CD8-positive, alpha-beta T cell (primary cell): ENCODE measurements at places on chromosomes 12 and 14.

GRCh38 chr14:90449411-90449810 is 52.6 kb downstream of the CALM1 start:
- no peak for DNase-seq

DNA sequence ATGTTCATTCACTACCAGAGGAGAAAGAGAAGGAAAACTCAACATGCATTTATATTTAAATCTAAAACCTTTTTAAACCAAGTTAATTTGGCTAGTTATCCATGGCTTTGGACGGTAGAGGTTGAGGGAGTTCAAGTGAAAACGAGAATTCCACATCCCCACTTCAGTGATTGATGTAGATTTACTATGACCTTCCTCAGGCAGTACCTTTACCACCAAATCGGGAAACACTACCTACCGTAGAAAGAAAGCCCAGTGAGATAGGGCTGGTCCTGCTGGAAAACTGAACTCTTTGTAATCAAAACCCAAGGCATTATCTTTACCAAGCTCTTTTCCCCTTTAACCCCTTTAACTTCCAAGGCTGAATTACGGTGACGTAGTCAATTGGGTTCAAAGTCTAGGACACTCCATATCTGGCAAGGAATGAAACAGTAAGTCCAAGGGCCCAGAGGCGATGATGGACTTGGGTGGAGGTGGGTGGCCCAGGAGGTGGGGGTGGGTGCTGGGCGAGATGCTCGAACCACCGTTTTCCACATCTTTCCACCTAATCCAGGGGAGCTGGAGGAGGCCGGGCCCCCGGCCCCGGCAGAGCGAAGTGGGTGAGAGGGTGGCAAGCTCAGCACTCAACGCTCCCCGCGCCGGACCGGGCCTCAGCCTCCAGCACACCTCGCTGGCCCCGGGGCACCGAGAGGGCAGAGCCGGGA is 618 bp downstream of the SEC23A start:
- DNase-seq = no peak

- DNase-seq = no peak
These were observed 57.4 kb upstream of the LRFN5 start for GRCh38 chr14:41549282-41549681.

DNA sequence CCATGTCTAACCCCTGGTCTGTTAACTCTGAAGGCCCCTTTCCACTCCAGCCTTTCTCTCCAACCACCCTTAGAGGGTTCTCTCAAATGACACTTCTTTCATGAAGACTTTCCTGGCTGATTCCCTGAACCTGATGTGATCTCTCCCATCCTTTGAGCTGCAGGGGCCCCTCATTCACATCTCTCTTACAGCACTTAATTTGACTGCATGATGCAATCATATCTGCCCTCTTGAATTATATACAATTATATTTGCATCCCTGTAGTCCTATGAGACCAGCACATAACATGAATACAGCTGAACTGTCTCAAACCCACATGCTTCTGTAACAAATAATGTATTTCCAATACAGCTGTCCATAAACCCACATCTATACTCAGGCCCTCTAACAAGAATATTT is 56.4 kb downstream of the PPP2R5E start:
- no peak for DNase-seq

DNA sequence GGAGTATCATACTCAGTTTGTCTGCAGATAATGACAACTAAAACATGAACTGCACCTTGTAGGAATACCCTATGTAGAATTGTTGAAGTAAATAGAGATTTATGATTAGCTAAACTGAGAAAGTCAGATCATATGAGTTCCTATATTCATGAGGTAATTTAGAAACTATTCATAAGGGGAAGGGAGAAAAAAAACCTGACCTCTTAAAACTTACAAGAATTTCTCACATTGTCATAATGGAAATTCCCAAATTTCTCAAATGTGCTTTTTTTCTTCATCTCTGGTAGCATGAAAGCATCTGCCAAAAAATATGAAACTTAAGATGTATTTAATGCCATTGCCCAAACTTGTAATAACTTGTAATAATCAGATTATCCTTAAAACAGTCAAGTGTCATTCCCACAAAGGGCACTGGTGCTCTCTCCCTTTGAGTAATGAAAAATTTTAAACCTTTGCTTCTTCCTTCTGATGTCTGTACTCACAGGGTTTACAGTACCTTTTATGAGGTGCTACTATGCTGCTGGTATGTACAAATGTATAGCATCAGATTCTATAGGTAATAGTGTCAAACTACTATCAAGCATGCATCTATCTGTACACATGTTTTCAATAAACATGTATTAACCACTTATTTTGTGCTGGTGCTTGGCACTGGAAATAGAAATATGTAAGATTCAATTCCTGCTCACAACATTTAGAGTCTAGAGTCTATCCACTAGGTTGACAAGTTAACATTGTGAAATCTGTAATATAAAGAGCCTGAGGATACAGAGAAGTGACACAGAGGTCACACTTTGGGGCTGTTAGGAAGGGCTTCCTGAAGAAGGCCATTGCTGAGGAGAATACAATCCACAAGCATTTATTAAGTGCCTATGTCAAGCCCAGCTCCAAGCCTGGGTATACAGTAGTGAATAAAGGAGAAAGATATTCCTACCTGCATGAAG is 17.4 kb upstream of the DRAM1 start:
- DNase-seq = no peak

DNA sequence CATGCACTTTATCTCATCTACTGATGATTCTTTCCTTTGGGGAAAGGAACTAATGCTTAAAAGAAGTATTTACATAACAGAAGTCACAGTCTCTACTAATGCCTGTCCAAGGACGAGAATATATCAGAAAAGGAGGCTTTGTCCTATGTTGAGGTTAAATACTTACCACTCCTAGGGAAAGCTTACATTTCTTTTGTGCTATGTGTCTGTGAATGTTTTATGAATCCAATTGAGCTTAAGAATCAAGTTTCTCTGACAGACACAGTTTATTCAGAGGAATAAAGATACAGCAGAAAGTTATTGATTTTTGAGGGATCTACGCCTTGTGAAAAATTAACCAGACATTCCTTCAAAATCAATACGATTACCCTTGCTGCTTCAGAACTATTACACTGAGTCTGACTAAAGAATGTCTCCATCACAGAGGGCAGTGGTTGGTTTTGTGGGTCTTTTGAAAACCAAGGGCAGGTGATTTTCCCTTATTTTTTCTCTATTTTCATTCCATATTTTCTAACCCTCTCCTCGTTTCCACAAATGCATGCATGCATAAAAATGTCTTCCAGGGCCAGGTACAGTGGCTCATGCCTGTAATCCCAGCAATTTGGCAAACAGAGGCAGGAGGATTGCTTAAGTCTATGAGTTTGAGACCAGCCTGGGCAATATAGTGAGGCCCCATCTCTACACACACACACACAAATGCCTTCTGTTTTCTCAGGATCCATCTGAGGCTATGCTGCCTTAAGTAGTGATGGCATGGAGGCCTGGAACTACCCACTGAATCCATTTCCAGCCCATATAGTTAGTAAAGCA is 1095.1 kb downstream of the GALC start:
- no peak for DNase-seq

GRCh38 chr14:67675219-67675582 is 769 bp upstream of the VTI1B start:
- no peak for DNase-seq

DNA sequence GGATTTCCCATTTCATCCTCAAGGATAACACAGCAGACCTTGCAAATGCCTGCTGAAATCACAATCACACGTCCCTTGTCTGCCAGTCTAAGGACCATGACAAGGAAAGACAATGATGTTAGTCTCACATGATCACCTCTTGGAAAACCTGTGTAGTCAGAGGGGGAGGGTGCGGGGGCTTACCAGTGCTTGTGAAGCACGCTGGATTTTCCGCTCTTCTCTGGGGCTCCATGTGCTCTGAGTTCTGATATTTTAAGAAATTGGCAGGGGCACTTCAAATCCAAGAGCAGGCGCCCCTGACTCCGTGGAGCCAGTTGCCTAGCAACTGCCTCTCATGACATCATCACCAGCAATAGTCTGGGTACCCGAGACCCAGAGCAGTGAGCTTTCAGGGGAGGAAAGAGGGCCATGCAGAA is 200.9 kb upstream of the C14orf180 start:
- DNase-seq = no peak

- no peak for DNase-seq
These were observed 18.6 kb downstream of the LGMN start for GRCh38 chr14:92729634-92730358.

GRCh38 chr12:4984971-4985370 is 58.7 kb upstream of the KCNA5 start:
- no peak for DNase-seq

GRCh38 chr14:81161749-81162148 is 59.0 kb downstream of the GTF2A1 start:
- no peak for DNase-seq

DNA sequence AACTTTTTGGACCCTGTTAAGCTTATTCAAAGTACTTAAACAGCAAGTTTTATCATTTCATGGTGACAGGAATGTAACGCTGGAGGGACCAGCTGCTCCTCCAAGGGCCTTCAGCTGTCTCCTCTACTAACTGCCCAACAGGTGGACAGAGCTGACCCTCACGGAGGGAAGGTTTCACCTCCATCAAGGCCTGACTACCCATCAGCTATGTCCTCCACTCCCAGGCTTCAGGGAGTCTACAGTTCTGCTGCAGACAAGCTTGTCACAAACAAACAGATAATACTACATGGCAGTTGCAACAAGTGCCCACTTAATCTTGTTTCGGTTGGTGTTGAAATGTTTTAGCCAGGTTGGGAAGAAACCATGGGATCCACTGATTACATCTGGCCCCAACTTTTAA is 175.1 kb downstream of the TTC7B start:
- no peak for DNase-seq

GRCh38 chr12:71804505-71804904 is 35.1 kb upstream of the TBC1D15 start:
- DNase-seq = no peak

- DNase-seq = no peak
These were observed 969.6 kb upstream of the TMEM132C start for GRCh38 chr12:127297327-127297726.

- DNase-seq = no peak
These were observed 25.3 kb downstream of the DRAM1 start for GRCh38 chr12:101902641-101903040.

DNA sequence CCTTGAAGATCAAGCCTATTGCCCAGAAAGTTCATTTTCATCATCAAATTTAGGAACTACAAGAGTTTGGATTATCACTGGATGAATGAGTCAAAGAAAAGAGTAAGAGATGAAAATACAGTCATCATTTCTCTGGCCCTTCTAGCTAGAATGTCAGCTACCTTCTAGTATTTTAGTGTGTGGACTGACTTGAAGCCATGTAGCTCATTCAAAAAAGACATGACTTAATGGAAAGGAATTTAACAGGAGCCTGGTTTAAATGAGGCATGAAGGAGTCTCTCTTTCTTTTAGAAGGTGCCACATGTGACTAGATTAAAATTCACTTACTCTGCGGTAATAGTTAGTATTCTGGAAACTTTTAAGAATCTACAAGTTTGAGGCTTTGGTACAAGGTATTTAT is 7.1 kb downstream of the PTHLH start:
- no peak for DNase-seq

DNA sequence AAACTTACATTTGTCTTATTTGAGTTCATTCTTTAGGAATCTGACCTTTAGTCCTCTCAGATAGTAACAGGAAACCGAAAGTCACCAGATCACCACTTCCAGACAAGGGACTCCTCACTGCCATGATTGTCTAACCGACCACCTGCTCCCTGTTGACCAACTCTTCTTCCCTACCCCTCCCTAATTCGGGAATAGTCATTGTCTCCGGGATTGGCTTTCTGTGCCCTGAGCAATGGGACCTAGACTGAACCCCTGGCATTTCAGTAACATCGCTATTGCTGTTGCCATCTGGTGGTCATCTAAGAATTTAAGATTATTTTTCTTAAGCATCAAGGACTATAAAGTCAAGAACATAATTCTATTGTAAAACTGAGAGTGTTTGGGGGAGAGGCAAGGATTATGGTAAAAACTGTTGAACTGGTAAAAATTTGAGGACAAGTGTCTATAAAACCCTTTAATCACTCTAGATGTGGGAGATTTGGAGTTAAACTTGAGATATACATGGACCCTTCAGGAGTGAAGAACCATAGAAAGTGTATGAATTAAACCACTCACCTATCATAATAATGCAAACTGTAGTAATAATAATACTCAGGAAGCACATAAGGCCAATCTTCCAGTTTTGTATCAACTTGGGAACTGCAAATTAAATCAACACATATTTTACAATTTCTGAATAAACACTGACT is 6.3 kb downstream of the CLEC2A start:
- peak; percentile 27 for DNase-seq

DNA sequence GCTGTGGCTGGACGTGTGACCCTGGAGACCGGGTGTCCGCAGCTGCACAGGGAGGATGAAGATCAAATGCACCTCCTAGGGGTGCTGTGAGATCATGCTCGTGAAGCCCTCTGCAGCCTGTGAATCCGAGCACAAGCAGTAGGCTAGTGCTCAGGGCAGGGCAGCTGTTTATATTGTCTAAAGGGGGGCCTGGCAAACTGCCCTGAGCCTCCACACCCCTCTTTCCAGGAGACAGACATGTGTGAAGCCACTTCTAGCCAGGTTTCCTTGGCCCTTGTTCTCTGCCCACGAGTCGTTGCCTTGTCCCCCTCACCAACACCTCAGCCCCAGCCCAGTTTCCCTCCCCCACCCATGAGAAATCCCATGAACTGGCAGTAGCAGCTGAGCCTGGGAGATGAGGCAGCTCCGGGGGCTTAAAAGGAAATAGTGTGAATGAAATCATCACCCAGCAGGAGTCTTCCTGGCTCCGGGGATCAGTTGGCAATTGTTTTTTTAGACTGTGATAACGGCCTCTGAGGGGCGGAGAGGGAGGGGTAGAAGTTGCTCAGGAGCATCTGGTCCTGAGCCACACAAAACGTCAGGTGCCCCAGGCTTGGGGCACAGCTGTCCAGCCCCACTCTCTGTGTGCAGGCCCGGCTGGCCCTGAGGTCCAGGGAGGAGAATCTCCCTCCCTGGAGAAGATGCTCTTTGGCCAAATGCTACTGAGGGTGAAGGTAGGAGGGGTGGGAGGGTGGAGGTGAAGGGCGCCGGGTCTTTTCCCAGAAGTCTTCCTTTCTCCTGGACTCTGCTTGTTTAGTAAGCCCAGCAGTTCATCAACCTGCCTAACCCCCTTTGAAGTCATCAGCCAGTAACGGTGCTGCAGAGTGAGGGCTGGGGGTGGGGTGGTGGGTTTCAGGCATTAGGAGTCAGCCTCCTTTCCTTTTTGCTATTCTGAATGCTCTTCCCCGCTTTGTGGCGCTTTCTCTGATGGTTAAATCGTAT is 4.0 kb downstream of the FGF6 start:
- DNase-seq = no peak

DNA sequence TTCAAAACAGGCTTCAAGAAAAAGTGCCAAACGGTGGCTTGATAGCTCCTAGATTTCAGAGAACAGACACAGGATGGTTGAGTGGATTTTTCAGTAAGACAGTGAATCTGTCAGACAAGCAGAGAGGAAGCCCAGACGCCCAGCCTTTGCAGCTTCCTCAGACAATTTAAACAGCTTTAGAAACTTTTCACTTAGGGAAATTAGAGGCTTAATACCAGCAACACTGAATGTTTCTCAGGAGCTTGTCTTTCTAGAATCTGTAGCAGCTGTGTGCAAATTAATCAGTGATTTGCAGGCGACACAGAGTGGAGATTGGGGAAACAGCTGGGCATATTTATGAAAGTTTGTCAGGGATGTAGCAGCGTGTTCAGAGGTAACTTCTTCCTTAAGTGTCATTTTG is 362.1 kb downstream of the GALC start:
- DNase-seq = no peak
